ENCODE measurements at places on chromosomes 6 and 20.

- DNase-seq, result no peak
Observed at GRCh38 chr6:157193443-157193996, 129.8 kb downstream of the TMEM242 start.

DNA sequence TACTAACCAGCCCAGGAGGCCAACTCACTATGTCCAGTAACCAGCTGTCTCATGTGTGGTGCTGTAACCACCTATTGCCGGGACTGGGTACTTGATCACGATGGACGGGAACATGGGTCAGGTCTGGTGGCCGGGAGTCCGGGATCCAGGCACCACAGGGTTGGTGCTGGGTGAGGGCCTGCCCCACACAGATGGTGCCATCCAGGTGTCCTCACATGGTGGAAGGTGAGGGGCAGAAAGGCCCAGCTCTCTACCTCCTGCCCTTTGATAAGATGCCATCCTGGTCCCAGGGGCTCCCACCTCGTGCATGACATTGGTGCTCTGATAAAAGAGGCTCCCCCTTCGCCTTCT lies 116.3 kb downstream of the TAF4 start:
- DNase-seq, result no peak

DNA sequence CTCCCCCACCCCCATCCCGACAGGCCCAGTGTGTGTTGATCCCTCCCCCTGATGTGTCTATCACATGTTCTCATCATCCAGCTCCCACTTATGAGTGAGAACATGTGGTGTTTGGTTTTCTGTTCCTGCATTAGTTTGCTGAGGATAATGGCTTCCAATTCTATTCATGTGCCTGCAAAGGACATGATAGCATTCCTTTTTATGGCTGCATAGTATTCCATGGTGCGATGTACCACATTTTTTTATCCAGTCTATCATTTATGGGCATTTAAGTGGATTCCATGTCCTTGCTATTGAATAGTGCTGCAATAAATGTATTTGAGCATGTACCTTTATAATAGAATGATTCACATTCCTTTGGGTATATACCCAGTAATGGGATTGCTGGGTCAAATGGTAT lies 66.6 kb upstream of the NXT1 start:
- no peak for DNase-seq

- DNase-seq, result no peak
Observed at GRCh38 chr6:19830171-19830570, 7.0 kb upstream of the ID4 start.

- no peak for DNase-seq
Observed at GRCh38 chr6:56944661-56945060, 10.2 kb upstream of the BEND6 start.

GRCh38 chr6:149919834-149920225 lies 3.1 kb downstream of the RAET1G start:
- DNase-seq, result no peak

DNA sequence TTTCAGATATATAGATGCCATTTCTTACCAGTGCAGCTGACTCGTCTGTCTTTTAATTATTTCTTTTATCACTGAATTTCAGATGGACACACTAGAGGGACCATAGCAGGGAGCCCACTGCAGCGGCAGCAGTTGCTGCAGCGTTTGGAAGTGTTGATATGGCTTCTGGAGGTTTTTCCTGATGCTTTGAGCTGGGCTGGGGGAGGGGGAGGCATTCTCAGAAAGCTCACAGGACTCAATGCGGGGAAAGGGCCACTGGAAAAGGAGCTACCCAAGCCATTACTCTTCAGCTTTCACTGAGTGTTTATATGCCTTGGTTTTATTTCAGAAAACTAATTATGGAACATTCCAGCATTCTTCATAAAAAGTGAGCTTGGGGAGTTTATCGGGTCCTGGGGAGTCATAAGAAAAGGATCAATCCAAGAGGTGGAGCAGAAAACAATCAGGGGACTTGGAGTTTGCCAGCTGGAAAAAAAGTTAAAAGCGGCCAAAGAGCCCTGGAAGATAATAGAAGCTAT lies 740.4 kb upstream of the FLRT3 start:
- peak; percentile 42 for DNase-seq

DNA sequence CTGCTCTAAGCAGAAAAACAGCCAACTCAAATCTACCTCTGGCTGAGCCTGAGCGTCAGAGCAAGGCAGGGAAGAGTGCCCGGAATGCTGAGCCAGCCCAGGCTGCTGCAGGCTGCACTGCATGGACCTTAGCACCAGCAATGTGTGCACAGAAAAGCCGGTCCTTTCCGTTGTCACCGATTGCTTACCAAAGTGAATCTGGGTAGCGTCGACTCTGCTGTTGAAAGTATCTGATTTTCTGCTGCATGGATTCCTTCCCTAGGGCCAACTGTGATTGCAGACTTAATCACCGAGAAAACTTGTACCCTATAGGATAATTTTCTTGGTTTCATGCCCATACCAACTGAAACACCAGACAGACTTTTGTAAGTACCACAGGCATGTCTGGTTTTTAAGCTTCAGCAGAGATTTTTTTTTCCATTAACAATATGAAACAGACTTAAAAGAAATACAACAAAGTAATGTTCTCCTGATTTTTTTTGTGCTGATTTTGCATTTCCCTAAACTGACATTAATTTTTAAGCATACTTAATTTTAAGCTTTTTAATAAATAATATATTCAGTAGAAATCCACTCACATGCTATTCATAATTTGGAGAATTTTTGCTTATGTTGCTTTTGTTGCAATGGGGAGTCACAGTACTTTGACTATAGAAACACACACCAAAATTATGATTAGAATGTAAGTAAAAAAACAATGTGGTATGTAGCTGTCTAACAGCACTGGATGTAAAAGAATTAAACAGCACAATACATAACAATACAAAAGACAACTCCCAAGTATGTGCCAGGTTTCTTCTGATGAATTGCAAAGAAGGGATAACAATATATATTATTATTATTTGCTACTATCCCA lies 218.0 kb downstream of the THBS2 start:
- no peak for DNase-seq

- DNase-seq, result peak; percentile 21
Observed at GRCh38 chr6:113352029-113352801, 504.9 kb upstream of the MARCKS start.

GRCh38 chr20:25054096-25054820 lies 3.7 kb downstream of the ACSS1 start:
- no peak for DNase-seq
